Endothelial cell (in vitro differentiated cells): ENCODE measurements at places on chromosomes 6 and 20.

- DNase-seq, result no peak
Observed at GRCh38 chr6:37850728-37851285, 31.3 kb downstream of the ZFAND3 start.

- no peak for DNase-seq
Observed at GRCh38 chr6:119360262-119360915, 10.8 kb upstream of the MAN1A1 start.

GRCh38 chr20:51382986-51383821, 159.3 kb downstream of the NFATC2 start:
- DNase-seq, result no peak

GRCh38 chr6:126764671-126765070, 353.8 kb upstream of the RSPO3 start:
- no peak for DNase-seq

GRCh38 chr20:6501061-6501460, 266.4 kb upstream of the BMP2 start:
- no peak for DNase-seq
